ENCODE measurements at places on chromosomes 5 and 9.

- no peak for DNase-seq
These were observed 15.8 kb downstream of the LMAN2 start for GRCh38 chr5:177335701-177336065.

DNA sequence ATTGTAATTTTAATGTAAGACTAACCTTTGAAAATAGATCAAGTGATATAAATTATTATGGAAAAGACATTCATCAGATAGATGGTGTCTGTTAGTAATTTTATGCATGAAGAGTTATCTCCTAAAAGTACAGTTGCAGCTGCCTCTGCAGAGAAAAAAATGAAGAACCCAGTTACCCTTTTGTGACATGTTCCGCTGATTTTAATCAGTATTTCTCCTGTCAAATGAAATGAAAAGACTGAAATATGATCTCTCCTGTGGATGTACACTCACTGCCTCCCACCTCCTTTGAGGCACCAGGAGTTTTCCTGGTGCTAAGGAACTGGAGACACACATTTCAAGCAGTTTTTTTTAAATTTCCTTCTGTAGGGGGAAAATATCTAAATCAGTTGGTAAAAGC is 277.4 kb downstream of the KIF4B start:
- no peak for DNase-seq

GRCh38 chr9:134359493-134360179 is 33.4 kb downstream of the RXRA start:
- DNase-seq = no peak

DNA sequence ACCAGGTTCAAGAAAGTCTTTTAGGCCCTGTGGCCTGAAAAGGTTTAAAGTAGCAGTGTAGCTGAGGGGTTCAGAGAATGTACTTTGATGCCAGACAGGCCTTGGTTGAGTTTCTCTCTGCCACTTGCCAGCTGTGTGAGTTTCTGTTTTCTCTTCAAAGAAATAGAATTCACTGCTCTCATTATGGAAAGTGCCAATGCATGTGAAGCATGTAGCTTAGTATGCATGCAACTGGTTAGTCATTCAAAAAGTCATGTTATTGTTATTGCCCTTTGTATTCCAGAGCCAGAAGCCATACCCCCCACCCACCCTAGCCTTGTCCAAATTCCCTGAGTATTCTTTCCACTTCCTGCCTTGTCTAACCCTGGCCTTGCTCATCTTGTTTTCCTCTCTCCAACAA is 101.7 kb downstream of the ADRB2 start:
- peak; percentile 70 for DNase-seq

- no peak for DNase-seq
These were observed 30.4 kb downstream of the RASGRF2 start for GRCh38 chr5:80990527-80990926.

DNA sequence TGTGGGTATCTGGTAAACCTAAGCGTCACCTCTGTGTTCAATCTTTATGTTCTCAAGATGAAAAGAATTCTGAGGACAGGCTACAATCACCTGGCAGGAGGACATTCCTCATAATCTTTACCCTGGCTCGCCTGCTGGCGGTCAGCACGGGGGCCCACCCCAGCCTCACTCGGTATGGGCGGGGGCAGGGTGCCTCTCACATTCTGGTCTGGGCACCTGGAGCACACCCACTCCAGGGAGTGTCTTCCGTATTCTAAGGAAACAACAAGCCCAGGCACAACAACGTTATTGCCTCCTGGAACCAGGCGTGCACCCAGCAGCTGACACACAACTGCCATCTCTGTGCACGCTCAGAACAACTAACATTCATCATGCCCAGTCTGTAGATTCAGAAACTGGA is 179.8 kb downstream of the ROR2 start:
- DNase-seq = no peak

- DNase-seq = peak; percentile 85
These were observed 135.4 kb upstream of the TAS2R1 start for GRCh38 chr5:9765419-9766140.

DNA sequence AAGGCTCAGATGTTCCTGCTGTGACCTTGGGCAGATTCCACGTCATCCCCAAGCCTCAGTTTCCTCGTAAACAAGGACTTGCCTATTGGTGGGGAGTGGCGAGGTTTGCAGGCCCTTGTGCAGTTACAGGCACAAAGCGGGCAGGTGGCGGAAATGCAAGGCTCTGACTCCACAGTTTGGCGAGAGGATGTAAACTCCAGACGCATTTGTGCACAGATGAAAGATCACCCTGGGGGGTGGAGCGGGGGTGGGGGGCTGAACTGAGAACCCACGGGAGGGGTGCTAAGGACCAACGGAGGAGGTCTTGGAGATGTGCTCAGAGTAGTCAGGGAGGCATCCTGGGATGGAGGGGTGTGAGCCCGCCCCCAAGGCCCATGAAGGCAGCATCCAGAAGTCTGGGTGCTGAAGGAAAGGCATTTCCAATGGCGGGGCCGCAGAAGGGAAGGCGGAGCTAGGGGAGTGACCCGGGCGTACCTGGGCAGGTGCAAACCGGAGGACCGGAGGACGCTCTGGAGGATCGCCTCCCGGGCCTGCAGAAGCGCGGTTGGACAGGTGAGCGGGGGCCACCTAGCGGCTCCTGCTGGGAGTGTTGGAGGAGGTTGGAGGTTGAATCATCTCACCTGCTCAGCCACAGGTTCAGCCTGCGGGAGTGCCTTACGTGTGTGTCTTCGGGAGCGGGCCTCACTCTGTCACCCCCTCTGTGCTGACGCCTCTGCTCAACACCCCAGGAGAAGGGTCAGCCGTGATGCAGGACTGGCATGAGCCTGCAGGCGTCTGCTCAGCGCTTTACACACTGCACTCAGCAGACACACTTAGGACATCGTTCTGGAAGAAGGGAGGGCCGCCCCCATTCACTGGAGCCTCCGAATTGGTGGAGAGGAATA is 1.9 kb upstream of the FIBCD1 start:
- DNase-seq = peak; percentile 41

GRCh38 chr5:4078544-4078943 is 482.9 kb downstream of the IRX1 start:
- DNase-seq = no peak
